ENCODE measurements at places on chromosomes 1 and 21.

DNA sequence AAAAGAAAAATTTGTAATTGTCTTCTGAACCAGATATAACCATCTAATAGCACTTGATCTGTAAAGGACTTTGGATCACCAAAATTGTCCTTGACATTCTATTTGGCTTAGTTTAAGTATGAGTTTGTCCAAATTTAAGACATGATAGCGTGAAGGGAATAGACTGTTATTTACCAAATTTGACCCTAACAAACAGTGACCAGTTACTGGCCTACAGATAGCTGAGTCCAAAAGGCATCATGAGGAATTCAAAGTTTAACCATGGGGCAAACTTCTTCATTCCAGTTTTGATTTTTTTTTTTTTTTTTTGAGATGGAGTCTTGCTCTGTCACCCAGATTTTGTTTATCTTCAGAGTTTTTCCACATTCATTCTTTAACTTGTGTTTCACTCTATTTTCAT lies 38.5 kb downstream of the CLIC4 start:
- DNase-seq: no peak

- no peak for DNase-seq
Measured at GRCh38 chr1:58251430-58252073, 295.0 kb downstream of the OMA1 start.

- DNase-seq: no peak
Measured at GRCh38 chr21:37153935-37154350, 80.9 kb downstream of the TTC3 start.

GRCh38 chr1:20233394-20233793 lies 47.1 kb upstream of the PLA2G2C start:
- DNase-seq: peak; percentile 46

- DNase-seq: peak; percentile 15
Measured at GRCh38 chr1:101136739-101137138, 100.1 kb upstream of the S1PR1 start.

- no peak for DNase-seq
Measured at GRCh38 chr1:31657972-31658510, 13.4 kb upstream of the PEF1 start.

- DNase-seq: no peak
Measured at GRCh38 chr1:229778794-229779193, 152.7 kb downstream of the URB2 start.

GRCh38 chr1:118335331-118335732 lies 150.3 kb upstream of the SPAG17 start:
- DNase-seq: peak; percentile 21

- no peak for DNase-seq
Measured at GRCh38 chr1:22717037-22717760, 6.6 kb downstream of the EPHB2 start.

DNA sequence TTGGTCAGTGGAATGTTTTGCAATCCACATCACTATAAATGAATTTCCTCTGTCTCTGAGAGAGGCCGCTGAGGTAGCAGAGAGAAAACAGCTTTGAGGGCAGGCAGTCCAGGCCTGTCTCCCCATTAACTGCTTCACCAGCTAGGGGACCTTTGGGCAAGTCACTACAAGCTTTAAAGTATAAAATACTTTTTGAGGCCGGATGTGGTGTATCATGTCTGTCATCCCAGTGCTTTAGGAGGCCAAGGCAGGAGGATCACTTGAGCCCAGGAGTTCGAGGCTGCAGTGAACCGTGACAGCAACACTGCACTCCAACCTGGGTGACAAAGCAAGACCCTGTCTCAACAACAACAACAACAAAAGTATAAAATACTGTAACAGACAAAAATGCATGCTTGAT lies 6.4 kb downstream of the IL6R start:
- DNase-seq: no peak

DNA sequence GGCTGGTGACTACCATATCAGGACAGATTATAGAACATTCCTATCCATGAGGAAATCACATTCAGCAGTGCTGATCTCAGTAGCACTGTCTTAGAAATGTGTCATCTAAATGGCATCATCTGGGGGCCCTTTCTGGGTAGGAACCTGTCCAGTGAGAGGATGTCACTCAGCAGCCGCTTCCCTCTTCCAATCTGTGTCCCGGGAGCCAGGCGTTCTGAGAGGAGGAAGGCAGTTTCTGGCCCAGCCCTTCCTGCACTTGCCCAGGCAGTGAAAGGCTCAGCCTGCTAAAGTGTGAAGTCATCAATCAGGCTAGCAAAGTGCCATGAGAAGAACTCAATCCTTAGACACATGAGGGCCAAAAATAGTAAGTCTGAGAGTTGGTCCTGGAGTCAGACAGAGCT lies 25.6 kb downstream of the RAB4A start:
- no peak for DNase-seq

- no peak for DNase-seq
Measured at GRCh38 chr1:176540428-176540827, 77.5 kb downstream of the PAPPA2 start.

- DNase-seq: no peak
Measured at GRCh38 chr1:70843452-70843851, 204.2 kb downstream of the PTGER3 start.

GRCh38 chr1:33640114-33640660 lies 167.7 kb downstream of the ZSCAN20 start:
- DNase-seq: no peak

DNA sequence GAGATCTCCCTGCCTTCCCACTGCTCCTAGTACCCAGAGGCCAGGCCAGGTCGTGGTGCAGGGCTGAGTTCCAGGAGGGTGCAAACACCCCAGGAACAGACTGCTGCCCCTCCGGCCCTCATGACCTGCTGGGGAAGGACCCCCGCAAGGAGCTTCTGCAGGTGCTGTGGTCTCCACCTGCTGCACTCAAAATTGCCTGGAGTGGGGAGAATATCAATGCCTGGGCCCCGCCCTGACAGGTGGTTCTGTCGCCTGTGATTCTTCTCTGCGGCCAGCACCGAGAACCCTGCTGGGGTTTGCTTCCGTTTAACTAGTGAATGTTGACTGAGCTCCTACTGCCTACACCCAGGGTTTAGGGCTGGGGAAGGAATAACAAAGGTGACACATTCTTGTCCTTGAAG lies 2.1 kb upstream of the TFF3 start:
- DNase-seq: no peak

- DNase-seq: peak; percentile 67
Measured at GRCh38 chr1:90721210-90722194, 4.4 kb upstream of the BARHL2 start.

- DNase-seq: no peak
Measured at GRCh38 chr1:180386745-180387367, 115.5 kb downstream of the ACBD6 start.

GRCh38 chr1:56806804-56807203 lies 12.4 kb downstream of the FYB2 start:
- DNase-seq: no peak

All from GM10248 (cell line).